Activated T-cell treated with anti-CD3 and anti-CD28 coated beads, Interleukin-2, amount 50 U/mL, for 1 hour (primary cell): ENCODE measurements at places on chromosomes 7 and 10.

DNA sequence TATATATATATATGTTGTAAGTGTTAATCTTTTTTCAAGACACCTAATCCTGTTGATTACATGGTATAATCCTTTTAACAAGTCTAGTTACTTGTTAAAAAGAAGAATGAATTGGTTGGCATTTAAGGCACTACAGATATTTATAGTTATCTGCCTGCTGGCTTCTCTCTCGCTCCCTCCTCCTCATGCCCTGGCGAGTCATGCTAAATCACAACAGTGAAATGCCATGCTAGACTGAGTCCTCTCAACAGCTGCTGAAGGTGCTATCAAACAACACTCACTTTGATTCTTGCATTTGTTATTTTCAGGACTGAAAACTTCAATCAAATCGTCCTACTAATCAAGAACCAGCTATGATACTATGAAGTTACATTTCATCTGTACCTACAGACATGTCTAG lies 15.4 kb downstream of the NRAP start:
- no peak for DNase-seq

- DNase-seq = no peak
Observed at GRCh38 chr7:107744345-107744750, 406 bp downstream of the CBLL1 start.

- peak; percentile 41 for DNase-seq
Observed at GRCh38 chr10:123967626-123968243, 76.1 kb upstream of the CPXM2 start.

- DNase-seq = no peak
Observed at GRCh38 chr10:130745251-130745650, 566.3 kb downstream of the TCERG1L start.

- no peak for DNase-seq
Observed at GRCh38 chr10:131802996-131803395, 97.8 kb upstream of the PPP2R2D start.

- DNase-seq = no peak
Observed at GRCh38 chr10:73817826-73818225, 6.4 kb upstream of the NDST2 start.

- no peak for DNase-seq
Observed at GRCh38 chr7:36310897-36311296, 78.8 kb upstream of the ANLN start.

GRCh38 chr7:90412458-90413184 lies 9.4 kb downstream of the CLDN12 start:
- peak; percentile 34 for DNase-seq

DNA sequence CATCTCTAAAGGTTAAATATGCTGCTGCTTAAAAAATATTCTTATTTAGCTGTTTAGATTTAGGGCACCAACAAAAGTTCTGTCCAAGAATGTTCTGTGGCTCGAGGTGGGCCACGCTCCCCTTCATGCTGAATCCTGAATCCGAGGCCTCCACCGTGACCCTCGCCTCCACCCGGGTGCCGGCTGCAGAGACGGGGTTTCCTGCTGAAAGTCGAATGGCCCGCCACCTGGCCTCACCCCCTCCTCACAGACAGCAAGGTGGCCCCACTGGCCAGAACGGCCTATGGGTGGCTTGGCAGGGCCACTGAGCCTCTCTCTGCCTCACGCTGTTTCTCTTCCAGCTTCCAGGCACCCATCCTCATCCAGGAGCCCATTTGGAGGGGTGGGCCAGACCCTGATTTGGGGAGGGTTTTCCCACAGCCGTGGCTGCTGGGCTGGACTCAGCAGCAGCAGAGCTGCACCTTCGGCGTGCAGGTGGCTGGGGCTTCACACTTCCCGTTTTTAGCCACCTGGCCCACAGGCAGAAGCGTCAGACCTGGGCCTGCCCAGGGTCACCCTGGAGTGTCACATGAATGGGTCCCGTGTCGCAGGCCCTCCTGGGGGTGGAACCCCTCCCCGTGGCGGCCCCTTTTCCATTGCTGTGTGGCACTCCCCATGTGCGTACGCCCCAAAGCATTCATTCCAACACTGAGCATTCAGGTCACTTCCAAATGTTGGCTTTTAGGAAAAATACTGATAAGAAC lies 26.3 kb upstream of the ADGRA1 start:
- DNase-seq = no peak

DNA sequence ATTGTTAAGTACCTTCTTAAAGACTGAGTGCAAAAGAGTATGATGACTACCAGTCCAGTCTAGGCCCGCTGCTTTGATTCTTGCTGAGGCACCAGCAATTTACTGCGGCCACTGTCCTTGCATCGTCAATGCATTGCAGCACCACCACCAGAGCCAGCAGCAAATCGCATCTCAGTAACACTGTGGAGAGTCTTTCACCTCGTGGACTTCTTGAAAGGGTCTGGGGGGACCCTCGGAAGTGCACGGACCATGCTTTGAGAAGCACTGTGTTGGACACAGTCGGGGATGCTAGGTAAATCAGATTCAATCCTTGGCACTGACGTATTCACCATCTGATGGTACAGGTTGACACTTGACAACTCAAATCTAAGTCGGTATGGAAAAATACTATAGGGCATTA lies 493.6 kb downstream of the RPS24 start:
- DNase-seq = no peak

DNA sequence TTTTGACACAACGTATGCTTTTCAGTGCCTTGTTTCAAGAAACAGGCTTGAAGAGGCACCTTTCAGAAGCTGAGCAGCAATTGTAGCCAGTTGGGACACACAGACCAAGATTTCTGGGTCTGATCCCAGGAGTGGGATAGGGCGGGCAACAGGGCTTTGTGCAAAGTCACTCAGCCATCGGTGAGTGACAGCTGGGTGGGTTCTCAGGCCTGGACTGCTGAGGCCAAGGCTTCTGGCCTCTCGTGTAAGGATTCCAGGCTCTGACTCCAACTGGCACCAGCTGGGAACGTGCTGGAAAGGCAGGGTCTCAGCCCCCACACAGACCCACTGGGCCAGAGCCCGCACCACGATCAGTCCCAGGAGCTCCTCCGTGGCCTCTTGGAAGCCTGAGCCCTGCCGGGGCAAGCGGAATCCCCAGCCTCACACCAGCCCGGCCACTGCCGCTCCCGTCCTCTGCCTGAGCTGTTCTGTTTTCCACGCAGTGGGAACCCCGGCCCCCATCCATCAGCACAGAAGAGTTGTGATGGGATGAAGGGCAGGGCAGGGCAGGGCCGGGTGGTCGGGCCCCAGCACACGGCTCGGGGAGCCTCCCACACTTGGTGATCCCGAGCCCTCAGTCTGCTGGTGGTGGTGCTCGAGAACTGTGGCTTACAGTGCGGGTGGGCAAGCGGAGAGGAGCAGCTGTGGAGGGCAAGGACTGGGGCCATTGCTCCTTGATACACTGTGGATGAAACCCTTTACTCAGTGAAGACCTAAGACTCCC lies 46.8 kb downstream of the VIPR2 start:
- peak; percentile 4 for DNase-seq

- no peak for DNase-seq
Observed at GRCh38 chr7:2472739-2473138, 3.5 kb downstream of the GRIFIN start.

DNA sequence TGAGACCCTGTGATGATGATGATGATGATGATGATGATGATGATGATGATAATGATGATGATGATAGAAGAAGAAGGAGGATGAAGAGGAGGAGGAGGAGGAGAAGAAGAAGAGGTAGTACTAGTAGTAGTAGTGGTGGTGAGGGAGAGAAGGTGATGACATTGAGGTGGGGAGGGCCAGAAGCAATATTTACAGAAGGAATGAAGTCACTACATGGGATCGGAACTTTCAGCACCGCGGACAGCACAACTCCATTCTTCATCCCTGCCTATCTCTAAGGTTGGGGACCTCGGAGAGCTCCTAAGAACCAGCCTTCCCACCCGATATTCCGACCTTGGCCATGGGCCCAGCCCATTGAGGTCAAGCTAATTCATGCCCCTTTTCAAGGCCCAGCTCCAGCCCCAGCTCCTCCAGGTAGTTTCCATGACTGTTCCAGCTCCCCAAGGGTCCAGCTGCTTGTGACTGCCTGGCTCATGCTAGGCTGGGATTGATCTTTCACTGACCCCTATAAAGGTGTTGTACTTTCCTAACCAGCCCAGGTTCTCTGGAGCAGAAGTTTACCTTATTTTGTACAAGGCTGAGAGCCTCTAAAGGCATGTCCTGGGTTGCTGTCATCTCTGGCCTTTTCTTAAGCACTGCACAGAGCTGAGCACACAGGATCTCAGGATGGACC lies 10.3 kb downstream of the CRHR2 start:
- DNase-seq = no peak

DNA sequence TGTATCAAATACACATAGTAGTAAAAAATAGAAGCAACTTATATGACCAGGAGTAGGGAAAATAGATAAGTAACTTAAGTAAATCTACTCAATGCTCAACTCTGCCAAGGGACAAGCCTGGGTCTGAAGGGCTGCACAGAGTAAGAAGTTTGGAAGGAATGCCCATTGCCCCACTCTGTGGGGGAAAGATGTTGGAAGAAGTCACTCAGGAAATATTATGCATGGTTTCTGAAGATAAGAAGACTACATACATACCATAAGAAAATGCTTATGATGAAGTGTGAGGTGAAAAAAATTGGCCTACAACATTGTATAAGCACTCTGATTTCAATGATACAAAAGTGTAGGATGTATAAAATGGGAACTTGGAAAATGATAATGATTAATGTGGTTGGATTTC lies 54.0 kb downstream of the LAMB4 start:
- no peak for DNase-seq

GRCh38 chr7:148473703-148474480 lies 116.7 kb upstream of the C7orf33 start:
- DNase-seq = no peak

GRCh38 chr10:23338155-23338828 lies 6.3 kb downstream of the C10orf67 start:
- no peak for DNase-seq

DNA sequence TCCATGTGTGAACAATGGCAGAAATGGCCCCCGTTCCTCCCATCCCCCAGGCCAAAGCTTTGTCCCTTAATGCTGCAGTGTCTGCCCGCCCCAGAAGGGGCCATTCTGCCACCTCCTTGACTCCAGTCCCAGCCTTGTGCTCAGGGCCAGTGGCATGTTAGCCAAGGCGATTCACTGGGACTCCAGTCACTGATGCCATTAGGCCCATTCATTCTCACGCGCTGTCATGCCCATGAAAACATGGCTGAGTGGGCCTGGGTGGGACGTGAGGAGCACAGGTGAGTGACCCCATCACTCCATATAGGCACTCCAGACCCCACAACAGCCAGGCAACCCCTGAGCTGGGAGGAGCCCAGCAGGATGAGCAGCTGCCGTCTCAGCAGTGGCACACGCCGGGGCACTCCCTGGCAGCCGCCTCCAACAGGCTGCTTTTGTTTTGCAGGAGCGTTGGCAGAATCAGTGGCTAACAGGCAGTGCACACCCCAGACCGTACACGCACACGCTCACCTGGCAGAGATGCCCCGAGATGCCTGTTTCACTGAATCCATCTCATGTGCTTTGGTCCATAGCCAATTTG lies 79.5 kb downstream of the TCERG1L start:
- no peak for DNase-seq

DNA sequence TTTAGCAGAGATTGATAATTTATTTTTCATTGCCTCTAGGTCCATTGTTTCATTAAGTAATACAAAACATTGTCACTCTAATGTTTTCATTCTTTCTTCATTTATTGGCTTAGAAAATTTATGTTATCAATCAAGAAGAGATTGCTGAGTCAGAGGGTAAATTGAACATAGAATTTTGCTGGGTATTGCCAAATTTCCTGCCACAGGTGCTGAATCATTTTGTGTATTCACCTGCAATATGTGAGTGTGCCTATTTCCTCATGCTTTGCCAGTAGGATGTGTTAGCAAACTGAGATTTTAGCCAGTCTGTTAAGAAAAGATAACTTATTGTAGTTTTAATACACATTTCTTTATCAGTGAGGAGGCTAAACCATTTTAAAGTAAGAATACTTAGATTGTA lies 38.0 kb downstream of the MARCHF5 start:
- DNase-seq = no peak

- DNase-seq = no peak
Observed at GRCh38 chr7:100951888-100952560, 2.7 kb downstream of the MUC3A start.

DNA sequence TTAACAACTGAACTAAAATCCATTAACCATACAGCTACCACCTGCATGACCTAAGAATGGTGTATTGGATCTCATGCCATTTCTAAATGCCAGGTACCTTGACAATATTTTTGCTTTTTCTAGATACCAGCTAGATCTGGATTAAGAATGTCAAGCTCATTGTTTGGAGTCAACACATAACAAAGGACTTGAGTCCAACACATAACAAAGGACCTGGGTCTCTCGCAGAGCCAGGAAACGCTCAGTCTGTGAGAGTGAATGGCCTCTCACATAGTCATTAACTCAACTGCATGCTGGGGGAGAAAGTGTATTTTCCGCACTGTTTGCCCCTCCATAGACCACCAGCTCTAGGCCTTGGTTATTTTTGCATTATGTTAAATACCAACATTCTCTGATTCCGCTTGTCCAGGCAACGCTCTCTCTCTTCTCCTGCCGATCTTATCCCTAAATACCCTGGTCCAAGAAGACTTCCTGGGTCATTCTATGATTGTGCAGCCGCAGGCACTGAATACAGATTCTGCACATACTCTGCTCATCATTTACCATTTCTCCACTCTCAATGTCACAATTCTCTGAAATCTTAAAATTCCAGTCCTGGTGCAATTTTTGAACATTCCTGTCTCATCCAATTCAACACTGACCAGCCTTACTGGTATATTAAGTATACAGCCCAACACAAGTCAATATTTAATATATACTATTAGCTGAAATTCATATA lies 31.2 kb downstream of the ITIH5 start:
- DNase-seq = no peak

- peak; percentile 55 for DNase-seq
Observed at GRCh38 chr10:98045785-98046389, 15.5 kb upstream of the CRTAC1 start.

GRCh38 chr10:74598891-74599566 lies 227.4 kb upstream of the KAT6B start:
- no peak for DNase-seq

- DNase-seq = no peak
Observed at GRCh38 chr10:76944640-76945039, 693.0 kb downstream of the KCNMA1 start.

GRCh38 chr7:39676346-39676745 lies 53.0 kb downstream of the RALA start:
- DNase-seq = no peak

- no peak for DNase-seq
Observed at GRCh38 chr7:85130702-85131101, 56.2 kb downstream of the SEMA3D start.

DNA sequence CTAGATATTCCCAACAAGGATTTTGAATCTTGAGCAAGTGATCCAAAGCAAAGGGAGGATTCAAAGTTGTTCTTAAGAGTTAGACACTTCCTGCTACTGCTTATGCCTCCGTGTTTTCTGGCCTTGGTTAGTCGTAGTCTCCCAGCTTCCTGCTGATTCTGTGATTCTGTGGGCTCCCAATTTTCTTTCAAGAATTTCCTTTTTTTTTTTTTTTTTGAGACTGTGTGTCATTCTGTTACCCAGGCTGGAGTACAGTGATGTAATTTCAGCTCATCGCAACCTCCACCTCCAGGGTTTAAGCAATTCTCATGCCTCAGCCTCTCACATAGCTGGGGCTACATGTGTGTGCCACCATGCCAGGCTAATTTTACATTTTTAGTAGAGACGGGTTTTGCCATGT lies 4.4 kb upstream of the ITGB8 start:
- no peak for DNase-seq
